ENCODE measurements at places on chromosomes 13 and 19. TPM values are rescaled to one million over a fixed set of nuclear protein-coding genes. Genes with fewer than 3 reads are reported as not detected.
A peak's percentile ranks its signal among the peaks of the same experiment; 100 is the strongest.

The RASIP1 gene
- 14.1 TPM for total RNA-seq

DNA sequence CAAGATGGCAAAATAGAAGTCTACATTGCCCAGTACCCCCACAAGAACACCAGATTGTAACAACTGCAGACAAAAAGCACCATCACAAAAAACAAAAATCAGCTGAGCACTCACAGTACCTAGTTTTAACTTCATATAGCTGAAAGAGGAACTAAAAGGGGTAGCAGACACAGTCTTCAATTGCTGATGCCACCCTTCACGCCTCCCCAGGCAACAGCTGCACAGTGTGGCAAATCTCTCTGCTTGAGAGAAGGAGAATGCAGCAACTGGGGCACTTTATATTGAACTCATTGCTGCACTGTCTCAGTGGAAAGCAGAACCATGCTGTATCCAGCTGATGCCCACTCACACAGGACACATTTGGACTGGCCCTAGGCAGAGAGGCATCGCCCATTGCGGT lies 2714.5 kb upstream of the PCDH20 start:
- no peak for DNase-seq
- H3K27ac ChIP-seq = no peak overlapping the region
- no peaks in the 10 kb centered on the region for H3K36me3 ChIP-seq
- H3K4me1 ChIP-seq = peaks cover 11% of the 10 kb centered on the region
- H3K27me3 ChIP-seq = no peaks in the 10 kb centered on the region
- no peak overlapping the region for H3K4me3 ChIP-seq

GRCh38 chr13:97441368-97441767 lies 7.4 kb downstream of the RAP2A start:
- peaks cover 4% of the 10 kb centered on the region for H3K4me1 ChIP-seq
- no peak for DNase-seq
- H3K4me3 ChIP-seq = no peak overlapping the region
- H3K27me3 ChIP-seq = no peaks in the 10 kb centered on the region

DNA sequence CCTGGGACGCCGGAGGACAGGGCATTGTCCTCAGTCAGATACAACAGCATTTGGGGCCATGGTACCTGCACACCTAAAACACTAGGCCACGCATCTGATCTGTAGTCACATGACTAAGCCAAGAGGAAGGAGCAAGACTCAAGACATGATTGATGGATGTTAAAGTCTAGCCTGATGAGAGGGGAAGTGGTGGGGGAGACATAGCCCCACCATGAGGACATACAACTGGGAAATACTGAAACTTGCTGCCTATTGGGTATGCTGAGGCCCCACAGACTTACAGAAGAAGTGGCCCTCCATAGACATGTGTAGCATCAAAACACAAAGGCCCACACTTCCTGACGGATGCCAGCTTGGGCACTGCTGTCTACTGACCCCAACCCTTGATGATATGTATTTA lies 1.4 kb upstream of the ICAM4 start:
- no peaks in the 10 kb centered on the region for H3K36me3 ChIP-seq
- no peak overlapping the region for H3K4me3 ChIP-seq
- no peak overlapping the region for H3K27ac ChIP-seq
- peaks cover 45% of the 10 kb centered on the region for H3K27me3 ChIP-seq
- H3K4me1 ChIP-seq = peaks cover 37% of the 10 kb centered on the region
- DNase-seq = no peak

DNA sequence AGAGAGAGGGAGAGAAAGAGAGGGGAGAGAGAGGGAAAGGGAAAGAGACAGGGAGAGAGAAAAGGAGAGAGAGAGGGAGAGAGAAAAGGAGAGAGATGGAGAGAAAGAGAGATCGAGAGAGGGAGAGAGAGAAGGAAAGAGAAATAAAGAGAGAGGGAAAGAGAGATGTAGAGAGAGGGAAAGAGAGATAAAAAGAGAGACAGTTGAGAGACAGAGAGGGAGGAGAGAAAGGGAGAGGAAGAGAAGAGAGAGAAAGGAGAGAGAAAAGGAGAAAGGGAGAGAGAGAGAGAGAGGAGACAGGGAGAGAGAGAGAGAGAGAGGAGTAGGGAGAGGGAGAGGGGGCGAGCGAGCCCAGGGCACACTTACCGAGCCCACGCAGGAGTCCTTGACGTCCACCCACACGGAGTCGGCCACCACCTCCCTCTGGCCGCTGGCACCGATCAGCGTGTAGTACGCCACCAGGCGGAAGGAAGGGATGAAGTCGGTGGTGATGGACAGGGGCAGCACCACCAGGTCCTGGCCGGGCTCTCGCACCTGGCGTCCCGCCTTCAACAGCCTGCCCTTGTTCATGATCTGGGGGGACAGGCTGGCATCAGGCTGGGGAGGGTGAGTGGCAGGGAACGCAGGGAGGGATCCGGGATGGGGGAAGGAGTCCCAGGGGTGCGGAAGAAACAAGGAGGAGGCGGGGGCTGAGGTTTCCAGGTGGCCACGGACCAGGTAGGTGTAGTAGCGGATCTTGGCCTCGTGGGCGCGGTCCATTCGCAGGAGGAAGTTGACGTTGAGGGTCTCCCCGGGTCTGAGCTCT lies 10.0 kb downstream of the C3 start:
- no peak overlapping the region for H3K4me3 ChIP-seq
- DNase-seq = no peak

GRCh38 chr19:1211494-1212234 lies 6.1 kb downstream of the STK11 start:
- peaks cover 85% of the 10 kb centered on the region for H3K4me1 ChIP-seq
- H3K27ac ChIP-seq = no peak overlapping the region
- H3K27me3 ChIP-seq = no peaks in the 10 kb centered on the region
- peak; percentile 80 for DNase-seq
- no peak overlapping the region for H3K4me3 ChIP-seq

DNA sequence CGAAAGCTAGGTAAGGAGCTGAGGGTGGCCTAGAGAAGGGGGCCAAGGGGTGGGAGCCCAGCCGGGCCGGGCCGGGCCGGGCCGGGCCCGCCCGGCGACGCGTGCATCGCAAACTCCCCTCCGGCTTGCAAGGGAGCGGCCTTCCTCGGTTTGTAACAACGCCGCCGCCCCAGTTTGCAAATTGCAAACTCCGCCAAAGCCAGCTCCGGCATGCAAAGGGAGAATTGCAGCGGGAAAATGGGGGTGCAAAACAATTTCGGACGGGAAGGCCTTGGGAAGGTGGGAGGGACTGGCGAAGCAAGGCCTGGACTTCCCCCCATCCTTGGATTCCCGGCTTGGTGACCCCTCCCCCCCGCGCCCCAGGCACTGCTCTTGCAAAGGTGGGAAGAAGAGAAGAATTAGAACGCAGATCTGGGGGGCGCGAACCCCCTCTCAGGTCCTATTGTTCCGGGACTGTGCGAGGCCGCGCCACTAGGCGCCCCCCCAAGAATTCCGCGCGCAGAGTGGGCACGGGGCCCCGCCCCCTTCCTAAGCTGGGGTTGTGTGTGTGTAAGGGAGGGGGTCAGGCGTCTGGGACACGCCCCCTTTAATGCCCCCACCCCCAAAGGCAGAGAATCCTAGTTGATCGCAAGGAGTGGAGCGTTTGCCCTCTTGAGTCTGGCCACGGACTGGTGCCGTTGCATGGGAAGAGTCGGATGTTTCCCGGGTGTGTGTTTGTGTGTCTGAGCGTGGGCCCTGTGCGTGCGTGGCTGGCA lies 926 bp downstream of the PRR12 start:
- H3K36me3 ChIP-seq = peaks cover 26% of the 10 kb centered on the region
- peak overlapping the region; percentile 69 for H3K27ac ChIP-seq
- peaks cover 24% of the 10 kb centered on the region for H3K4me1 ChIP-seq
- peak; percentile 69 for DNase-seq
- no peaks in the 10 kb centered on the region for H3K27me3 ChIP-seq

The ZGLP1 gene
- 4.4 TPM for total RNA-seq
